NCI-H446 treated with DMSO at 0.1 percent for 48 hours (cell line): ENCODE measurements at places on chromosomes 7 and 10.
A peak's percentile ranks its signal among the peaks of the same experiment; 100 is the strongest.

GRCh38 chr10:123930340-123931001 is 38.9 kb upstream of the CPXM2 start:
- no peak for DNase-seq

DNA sequence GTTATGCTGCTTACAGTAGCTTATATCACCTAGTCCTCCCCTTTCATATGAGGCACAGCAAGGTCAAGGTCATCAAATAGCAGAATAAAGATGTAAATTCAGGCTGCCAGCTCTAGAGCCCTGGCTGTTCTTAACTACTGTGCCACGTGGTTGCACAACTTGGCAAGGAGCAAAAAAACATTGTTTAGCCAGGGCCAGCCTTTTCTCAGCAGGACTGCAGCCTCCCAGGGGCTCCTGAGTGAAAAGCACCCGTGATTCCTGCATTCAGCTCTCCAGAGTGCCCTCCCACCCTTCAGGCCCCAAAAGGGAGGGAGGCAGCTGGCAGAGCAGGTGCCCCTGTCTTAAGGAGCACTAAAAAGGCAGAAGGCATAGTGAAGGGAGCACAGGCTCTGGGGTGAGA is 31.8 kb upstream of the TM9SF3 start:
- peak; percentile 37 for DNase-seq

DNA sequence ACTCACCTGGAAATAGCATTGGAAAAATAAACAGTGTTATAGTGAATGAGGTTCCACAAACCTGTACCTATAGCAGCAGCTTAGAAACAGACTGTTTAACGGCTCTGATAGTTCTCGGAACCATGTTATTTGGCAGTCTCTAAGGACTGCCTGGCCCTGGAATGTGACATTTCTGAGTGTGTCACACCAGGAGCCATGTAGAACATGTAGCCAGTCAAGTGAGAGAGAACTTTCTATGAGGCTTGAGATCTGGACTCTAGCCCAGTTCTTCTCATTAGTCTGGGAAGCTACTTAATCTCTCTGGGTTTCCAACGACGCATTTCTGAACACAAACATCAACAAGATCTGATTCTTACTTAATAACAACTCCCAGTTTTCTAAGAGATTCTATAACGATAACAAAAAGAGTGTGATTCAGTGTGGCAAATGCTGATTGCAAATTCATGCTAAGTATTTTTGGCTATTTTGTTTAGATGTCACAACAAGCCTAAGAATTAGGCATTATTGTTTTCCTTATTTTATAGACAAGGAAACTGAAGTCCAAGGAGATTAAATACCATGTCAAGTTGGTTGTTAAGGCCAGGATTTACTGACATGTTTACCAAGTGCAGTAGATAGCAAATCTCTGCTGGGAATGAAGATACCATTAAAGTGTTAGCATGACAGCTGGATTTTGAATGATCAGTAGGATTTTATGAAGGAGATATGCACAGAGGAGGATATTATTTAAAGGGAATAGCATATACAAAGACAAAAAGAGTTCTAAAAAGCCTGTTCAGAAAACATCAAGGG is 47.2 kb downstream of the APBB1IP start:
- no peak for DNase-seq

- DNase-seq: no peak
These were observed 112.4 kb downstream of the ELMO1 start for GRCh38 chr7:37336259-37336658.

DNA sequence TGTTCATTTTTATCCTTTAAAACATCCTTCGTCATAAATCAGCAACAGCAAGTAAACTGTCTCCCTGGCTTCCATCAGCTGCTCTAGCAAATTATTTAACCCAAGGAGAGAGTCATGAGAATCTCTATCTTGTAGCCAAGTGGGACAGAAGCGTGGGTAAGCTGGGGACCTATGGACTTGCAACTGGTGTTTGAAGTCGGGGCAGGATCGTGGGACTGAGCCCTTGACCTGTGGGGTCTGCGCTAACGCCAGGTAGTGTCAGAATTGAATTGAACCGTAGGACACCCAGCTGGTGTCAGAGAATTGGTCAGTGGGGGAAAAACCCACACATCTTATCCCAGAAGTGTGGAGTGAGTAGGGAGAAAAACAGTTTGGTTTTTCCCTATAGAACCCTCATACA is 13.4 kb downstream of the AIFM2 start:
- DNase-seq: no peak
